Pons (tissue), 1 donor: ENCODE measurements at places on chromosomes 13 and 19.
A peak's percentile ranks its signal among the peaks of the same experiment; 100 is the strongest.

GRCh38 chr19:13859361-13859880 lies 17.5 kb upstream of the NANOS3 start:
- no peak for DNase-seq

DNA sequence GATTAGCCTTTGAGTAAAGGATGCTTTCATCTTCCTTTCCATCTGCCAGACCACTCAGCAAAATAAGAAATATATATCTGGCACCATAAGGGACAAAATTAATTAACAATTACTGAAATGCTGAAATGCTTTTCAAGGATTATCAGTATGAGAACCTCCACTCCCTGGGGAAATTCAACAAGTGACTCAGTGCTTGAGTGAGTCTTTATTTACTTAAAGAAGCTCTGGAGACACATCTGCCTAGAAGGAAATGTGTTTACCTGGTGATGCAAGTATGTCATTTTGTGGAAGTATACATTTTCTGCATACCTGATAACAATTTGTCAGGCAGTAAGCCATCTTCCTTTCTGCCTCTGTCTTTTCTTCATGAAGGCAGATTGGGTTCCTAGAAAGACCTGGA lies 23.4 kb downstream of the ZNF560 start:
- no peak for DNase-seq

DNA sequence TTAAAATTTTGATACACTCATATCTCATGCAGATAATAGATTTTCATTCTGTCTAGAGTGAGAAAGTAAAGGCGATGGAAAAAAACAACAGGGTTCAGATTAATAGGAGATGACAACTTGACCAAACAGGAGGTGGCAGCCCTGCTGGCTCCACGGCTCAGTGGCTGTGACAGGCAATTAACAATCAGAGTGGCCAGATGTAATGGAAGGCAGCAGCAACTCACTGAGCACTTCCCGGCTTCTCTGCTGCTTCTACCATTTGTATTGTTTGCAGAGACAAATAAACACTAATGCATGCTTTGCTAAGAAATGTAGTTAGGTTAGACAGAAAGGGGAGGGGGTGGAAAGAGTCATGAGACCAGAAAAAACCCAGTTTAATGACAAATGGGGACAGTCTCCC lies 473.0 kb upstream of the SLC10A2 start:
- peak; percentile 37 for DNase-seq

DNA sequence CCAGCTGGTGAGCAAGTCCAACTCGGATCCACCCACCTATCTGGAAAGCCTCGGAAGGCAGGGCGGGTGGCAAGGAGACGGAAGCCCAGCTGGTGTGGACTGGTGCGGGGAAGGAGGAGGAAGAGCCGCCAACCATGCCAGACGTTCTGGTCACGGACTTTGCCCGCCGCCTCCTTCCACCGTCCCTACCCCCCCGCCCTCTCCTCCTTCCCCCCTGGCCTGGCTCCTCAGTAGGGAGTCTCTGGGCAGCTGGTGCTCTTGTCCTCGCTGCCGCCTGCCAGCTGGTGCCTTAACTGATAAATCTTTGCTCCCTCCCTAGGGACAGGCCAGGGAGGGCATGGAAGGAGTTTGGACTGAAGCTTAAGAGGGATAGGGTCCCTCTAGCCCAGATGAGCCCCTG lies 4.8 kb downstream of the SYNGR4 start:
- no peak for DNase-seq

DNA sequence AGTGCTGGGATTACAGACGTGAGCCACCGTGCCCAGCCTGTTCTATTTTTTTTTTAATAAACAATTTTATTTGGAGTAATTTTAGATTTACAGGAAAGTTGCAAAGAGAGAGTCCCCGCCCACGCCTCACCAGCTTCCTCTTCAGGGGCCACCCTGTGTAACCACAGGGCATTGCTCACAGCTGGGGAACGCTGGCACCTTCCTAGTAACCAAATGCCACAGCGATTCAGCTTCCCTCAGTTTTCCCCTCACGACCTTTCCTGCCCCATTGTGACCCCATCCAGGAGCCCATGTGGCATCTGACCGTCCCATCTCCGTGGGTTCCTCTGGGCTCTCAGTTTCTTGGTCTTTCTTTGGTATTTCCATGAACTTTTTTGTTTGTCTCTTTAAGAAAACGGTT lies 83.9 kb downstream of the GNG7 start:
- DNase-seq, result no peak

- DNase-seq, result no peak
Measured at GRCh38 chr13:49596221-49596620, 10.9 kb upstream of the RCBTB1 start.

- no peak for DNase-seq
Measured at GRCh38 chr19:48445256-48445605, 552 bp upstream of the GRWD1 start.

- DNase-seq, result no peak
Measured at GRCh38 chr19:48443256-48443655, 2.5 kb upstream of the GRWD1 start.

- no peak for DNase-seq
Measured at GRCh38 chr19:51810223-51810622, 15.3 kb downstream of the FPR3 start.

DNA sequence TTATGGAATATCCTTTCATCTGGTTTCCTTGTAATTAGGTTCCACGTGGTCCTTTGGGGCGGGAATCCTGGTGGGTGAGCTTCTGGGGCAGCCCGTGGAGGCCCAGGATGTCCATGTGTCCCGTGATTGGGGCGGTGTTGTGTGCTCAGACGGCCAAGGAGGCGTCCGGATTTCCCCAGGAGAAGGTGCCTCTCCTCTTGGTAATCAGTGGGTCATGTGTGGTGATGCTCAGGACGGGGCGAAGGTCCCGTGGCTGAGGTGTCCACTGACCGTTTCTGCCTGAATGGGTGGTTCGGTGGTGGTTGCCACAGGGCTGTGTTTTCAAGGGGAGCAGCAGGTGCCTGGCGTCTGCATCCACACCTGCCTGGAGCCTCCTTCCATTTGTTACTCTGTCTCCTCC lies 52.2 kb upstream of the F7 start:
- no peak for DNase-seq

DNA sequence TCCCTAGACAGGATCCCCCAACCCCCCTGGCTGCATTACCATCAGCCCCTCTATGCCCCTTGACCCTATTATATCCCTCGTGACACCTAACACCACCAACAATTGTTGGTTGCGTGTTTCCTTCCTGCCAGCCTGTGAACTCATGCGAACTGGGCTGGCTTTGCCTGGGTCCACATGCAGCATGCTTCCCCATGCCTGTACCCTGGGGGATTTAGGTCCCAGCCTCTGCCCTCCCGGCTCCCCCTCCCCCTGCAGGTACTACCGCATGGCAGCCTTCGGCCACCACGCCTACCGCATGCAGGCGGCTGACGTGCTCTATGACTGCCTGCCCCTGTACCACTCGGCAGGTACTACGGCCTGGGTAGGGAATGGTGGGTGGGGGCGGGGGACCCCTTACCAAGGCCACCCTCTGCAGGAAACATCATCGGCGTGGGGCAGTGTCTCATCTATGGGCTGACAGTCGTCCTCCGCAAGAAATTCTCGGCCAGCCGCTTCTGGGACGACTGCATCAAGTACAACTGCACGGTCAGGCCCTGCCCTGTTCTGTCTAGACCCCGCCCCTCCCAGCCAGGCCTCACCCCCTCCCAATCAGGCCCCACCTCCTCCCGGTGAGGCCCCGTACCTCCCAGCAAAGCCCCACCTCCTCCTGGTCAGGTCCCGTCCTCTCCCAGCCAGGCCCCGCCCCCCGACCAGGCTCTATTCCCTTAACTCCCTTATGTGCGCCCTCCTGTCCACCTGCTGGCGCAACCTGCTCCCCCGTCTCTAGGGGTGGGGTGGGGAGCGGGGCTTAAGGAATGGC lies 18.5 kb downstream of the SLC27A1 start:
- DNase-seq, result no peak

DNA sequence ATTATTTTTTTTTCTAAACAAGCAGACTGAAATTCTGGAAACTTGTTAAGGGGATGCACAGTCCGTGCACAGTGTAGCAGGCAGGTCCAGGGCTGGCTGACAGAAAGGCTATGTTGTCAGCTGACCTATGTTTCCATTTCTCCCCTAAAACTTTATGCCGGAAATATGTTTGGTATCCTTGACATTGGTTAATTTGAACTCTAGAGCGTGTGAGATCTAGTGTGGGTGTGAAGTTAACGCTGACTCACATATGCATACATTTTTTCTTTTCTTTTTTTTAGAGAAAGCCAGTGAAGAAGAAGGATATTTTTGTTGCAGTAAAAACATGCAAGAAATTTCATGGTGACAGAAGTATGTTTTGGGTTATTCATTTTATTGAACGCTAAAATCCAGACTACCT lies 76.6 kb downstream of the B3GLCT start:
- DNase-seq, result no peak

- DNase-seq, result no peak
Measured at GRCh38 chr13:73898276-73898675, 235.9 kb downstream of the KLF12 start.

DNA sequence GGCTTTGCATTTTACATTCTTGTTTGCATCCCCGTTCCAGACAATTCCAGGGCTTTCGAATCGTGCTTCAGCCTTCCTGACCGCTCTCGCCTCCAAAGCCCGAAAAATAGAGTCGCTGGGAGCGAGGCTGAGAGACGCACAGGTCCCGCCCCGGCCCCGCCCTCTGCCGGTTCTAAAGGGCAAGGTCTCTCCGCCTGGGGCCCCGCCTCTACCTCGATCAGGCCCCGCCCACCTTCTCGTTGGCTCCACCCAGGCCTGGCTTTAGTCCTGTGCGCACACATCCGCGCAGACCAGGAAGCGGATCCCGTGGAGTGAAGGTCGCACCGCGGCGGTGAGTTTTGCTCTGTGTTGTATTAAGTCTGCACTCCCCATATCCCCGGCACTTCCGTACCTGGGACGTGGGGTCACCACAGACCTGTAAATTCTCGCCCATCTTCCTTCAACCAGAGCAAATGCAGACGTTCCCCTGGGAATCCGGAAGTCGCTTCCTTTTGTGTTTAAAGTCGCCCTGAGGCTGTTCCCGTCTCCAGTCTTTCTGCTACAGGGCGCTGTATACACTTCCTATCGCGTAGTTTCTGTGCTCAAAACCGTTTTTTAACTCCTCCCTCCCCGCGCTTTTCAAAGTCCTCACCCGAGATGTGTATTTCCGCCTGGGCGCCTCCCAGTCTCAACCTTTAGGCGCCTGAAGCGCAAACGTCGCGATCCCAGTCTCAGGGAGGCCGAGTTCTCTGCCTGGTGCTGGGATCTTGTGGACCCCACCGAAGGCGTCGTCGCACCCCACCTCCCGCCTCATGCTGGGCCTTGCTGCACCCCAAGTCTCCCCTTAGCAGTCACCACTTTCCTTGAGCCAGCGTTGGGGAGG lies at the start of gene ZNF701:
ZNF701 (plus strand) TSS at position 288 of the 862 bp plus-strand sequence. CDS start 3,861 bp downstream, outside the sequence.
- peak; percentile 92 for DNase-seq

DNA sequence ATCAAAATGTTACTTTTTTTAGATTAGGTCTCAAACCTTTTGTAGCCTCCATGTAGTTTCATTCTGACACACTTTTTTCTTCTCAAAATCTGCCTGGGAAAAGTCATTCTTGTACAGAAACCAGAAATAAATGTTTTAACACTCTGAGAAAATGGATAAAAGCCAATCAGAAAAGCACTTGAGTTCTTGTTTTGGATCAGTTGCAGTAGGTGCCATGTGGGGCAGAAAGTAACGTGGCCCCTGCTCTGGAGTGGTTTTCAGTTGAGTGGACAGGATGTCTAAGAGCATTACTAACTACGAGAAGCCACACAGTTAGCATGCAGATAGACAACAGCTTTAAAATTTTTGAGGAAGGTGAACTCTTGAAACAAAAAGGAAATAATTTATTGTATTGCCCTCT lies 19.1 kb downstream of the GPR183 start:
- no peak for DNase-seq

DNA sequence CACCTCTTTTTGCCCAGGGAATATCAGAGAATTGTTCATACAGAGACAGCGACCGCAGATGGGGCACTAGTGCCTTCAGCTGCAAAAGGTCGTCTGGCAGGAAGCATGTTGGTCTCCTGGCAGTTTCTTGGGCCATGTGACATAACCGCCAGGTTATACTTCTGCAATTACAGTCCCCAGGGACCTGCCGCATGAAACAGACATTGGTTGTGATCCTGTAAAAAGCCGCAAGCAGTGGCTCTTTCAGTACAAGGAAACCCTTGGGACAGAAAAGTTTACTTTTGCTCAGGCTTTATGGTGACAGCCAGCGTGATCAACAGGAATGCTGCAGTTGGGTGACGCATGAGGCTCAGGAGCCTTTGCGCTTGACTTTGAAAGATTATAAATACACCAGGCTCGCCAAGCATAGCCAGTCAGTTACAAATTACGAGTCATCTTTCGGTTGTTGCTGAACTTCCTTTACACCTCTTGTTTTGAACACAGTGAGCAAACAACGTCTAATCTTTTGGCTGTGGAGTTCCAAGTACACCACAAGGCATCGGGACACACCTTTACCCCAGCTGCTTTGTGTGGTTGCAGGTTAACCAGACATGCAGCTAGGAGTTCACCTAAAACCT lies 50.5 kb upstream of the UBE2L5 start:
- DNase-seq, result no peak

- DNase-seq, result no peak
Measured at GRCh38 chr19:48290401-48290770, 20.5 kb downstream of the ZNF114 start.

DNA sequence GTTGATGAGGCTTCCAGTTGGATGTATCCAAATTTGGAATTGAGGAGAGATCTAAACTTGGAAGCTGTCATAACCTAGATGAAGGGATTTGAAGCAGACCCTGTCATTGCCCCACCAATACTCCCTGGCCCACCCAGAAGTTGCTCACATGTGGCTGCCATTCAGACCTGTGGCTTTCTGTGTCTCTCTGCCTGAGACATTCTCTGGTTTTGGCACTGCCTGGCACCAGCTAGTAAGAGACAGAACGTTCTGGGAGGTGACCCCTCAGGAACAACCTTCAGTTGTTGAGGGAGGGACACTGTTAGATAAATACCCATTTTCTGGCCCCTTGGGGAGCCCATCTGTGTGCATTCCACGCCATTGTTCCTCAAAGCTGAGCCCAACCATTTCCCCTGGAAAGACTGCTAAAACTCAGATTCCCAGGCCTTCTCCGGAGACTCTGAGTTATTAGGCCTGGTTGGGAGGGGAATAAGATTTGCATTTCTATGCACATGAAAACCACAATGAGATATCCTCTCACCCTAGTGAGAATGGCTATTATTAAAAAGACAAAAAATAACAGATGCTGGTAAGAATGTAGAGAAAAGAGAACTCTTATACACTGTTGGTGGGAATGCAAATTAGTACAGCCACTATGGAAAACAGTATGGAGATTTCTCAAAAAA lies 290.4 kb downstream of the TSHZ3 start:
- DNase-seq, result no peak
